ENCODE measurements at places on chromosomes 16 and 17.

DNA sequence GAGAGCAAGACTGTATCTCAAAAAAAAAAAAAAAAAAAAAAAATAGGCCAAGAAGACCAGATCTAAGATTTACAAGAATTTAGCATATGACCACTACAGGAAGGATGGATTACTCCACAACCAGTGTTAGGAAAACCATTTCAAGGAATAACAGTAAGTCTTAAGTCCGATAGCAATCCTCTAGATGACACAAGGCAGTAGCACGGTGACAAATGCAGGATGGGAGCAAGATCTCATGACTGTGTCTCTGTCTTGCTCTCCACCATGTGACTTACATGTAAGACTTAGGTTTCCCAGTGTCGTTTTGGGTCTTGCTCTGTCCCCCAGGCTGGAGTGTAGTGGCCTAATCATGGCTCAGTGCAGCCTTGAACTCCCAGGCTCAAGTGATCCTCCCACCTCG is 27.8 kb downstream of the C16orf96 start:
- no peak for DNase-seq

DNA sequence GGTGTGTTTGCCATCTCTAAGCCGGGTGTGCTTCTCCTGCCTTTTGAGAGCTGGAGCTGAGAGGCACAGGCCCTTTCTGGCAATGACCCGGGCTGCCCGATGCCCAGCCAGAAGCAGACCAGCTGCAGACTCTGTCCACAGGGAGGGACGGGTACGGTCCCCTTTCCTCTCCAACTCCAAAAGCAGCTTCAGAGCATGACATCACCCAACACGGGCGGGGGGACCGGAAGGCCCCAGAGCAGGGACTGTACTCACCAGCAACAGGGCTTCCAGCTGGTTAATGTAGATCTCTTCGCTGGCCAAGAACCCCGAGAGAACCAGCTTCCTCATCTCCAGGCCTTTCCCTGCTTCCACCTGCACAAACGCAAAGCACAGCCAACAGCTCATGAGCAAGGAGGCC is 79.4 kb downstream of the ABR start:
- no peak for DNase-seq

- DNase-seq, result no peak
Measured at GRCh38 chr17:7393613-7394451, 493 bp downstream of the PLSCR3 start.

GRCh38 chr17:45848405-45848804 is 3.7 kb downstream of the SPPL2C start:
- DNase-seq, result no peak

DNA sequence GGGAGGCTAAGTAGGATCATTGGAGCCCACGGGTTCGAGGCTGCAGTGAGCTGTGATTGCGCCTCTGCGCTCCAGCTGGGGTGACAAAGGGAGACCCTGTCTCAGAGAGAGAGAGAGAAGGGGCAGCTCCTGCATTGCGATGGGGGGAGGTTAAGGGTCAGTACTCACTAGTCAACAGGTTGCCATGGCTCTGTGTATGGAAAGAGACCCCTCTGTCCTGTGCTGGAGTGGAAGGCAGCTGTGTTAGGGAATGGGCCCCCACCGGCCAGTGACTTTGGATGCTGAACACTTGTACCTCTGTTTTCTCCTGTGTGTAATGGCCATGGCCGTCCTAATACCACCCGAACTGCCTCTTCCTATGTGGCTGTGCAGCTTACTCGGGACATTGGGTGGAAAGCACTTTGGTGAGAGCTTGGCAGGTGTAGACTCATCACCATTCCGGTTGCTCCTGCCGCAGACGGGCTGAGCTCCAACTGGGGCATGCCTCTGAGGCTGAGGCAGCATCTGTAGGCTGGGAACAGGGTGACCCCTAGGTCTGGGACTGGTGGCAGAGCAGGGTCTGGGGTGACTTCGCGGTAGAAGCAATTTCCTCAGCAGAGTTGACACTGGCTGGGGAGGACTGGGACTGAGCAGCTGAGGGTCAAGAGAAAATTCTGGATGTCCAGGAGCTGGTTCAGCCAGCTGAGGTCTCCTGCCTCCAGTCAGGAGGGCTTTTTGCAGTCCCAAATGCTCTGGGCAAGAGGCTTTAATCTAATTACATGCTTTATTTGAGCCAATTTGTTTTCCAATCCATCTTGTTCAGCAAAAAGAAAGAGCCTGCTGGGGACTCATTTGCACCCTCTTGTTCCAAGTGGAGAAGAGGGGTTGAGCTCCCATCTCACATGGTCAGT is 184.5 kb downstream of the NTN1 start:
- no peak for DNase-seq

GRCh38 chr17:79044462-79044861 is 20.5 kb downstream of the C1QTNF1 start:
- no peak for DNase-seq

- no peak for DNase-seq
Measured at GRCh38 chr17:55580596-55581133, 69.4 kb upstream of the SMIM36 start.
